ENCODE measurements at places on chromosomes 2 and 18.

- no peak for DNase-seq
These were observed 13.4 kb upstream of the HOXD1 start for GRCh38 chr2:176174824-176175708.

DNA sequence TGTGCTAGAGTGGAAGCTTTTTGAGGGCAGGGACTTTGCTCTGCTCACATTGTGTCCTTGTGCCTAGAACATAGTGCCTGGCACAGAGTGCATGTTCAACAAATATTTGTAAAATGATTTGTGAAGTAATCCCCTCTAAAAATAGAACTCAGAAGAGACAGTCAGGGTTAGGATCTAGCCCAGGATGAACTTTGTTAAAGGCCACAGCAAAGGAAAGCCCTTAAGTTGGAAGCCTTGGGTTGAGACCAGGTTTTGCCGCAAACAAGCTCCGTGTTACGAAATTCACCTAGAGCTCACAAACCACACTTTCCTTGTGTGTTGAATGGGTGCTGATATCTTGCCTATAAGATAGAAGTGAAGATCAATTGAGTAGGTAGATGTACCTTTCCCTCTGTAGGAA lies 84.2 kb downstream of the SETBP1 start:
- no peak for DNase-seq

DNA sequence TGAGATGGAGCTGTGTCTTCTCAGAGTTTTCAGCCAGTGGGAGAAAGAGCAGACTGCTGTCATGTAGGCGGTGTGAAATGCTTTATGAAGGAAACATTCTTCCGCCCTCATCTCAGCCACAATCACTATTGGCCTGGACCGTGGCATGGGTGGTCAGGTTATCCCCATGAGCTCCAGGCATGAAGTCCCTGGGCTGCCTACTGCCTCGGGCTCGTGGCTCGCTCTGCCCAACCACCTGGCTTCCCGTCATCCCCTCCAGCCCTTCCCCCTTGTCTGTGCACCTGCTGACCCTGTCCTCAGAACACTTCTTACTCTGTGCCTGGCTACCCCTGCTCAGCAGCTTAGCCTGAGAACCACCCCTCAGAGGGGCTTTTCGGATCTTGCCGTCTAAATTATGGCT lies 15.5 kb downstream of the COLEC11 start:
- DNase-seq, result no peak

DNA sequence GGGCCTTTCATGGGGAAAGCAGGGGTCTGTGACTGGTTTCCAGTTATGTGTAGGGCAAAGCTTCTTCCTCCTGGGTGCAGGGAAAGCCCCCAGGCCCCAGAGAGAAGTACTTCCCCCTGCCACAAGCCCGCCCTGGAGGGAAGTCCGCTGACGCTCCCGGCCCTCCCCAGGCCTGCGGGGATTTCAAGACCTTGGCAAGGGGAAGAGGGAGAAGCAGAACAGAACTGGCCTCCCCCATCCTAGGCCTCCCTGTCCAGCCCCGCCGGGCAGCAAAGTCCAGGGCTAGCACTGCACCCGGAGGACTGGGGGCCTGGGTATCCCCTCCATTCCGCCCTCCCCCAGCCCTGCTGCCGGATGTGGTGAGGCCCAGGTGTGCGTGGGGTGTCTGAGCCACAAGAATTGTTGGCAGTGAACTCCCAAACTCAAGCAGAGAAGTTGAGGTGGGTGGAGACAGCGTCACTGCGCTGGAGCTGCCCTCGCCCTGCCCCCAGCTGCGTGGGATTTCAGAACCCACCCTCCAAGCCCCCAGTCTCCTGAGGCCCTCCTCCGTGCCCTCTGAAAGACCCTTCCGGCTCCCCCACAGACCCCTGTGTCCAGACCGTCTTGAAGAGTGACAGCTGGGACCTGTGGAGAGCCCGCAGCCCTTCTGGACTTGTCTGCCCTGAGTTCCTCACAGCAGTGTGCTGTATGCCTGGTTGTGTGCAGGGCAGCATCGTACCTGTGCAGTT lies 1.1 kb upstream of the DUSP2 start:
- DNase-seq, result peak; percentile 86

GRCh38 chr2:12604341-12604740 lies 112.4 kb upstream of the TRIB2 start:
- DNase-seq, result no peak

DNA sequence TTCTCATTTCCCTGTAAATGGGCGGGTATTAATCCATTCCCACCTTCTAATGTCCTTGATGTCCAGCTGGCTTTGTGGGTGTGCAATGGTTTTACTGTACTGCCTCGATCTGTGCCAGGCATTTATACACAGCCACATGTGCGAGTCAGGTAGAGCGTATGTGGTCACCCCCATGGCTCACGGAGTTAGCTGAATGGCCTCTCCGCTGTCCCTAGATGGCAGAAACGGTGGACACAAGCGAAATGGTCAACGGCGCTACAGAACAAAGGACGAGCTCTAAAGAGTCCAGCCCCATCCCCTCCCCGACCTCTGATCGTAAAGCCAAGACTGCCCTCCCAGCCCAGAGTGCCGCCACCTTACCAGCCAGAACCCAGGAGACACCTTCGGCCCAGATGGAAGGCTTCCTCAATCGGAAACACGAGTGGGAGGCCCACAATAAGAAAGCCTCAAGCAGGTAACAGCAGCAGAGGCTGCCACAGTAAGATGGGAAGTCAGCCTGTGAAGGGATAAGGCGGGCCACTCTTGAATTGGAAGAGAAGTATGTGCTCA lies 59.1 kb upstream of the EML6 start:
- DNase-seq, result no peak

DNA sequence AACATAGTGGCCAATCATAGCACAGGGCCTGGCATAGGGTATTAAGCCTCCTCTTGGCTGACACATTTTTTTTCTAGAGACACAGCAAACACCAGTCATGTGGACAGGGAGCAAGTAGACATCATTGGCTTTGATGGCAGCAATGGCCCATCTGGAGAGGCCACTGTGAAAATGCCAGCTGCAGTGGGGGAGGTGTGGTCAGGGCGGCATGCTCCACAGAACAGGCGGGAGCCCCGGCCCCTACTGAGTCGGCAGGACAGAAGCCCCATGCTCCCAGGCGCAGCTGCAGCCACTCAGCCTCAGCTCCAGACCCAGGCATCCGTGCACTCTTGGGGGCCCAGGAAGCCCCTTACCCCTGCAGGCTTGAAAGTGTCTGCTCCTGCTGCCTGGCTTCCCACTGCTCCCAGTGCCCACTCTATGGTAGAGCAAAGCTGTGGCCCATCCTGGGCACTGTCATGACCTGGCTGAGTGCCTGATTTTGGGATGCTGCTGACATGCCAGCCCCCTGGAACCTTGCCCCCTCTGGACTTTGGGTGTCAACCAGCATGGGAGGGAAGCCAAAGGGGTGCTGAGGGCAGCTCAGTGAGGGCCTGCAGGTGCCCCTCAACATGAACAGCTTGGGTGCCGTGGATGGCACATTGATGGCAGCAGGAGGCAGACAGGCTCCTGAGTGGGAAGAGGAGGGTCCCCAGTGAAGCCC lies 23.3 kb upstream of the UBE2F start:
- DNase-seq, result no peak

DNA sequence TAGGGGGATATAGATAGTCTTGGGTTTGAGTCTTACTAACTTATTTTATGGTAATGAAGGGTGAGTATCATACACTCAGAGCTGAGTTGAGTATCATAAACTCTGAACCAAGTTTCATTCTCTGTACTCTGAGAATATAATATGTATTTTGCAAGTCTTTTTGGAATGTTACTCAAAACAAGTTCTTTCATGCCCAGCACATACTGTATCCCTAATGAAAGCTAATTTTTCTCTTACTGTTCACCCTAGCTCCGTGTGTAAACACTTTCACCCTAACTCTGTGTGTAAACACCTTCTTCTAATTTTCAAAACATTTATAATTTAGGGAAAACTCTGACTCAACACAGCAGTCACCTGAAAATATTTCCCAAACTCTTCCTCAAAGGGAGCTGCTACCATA lies 29.7 kb upstream of the CHST9 start:
- no peak for DNase-seq

DNA sequence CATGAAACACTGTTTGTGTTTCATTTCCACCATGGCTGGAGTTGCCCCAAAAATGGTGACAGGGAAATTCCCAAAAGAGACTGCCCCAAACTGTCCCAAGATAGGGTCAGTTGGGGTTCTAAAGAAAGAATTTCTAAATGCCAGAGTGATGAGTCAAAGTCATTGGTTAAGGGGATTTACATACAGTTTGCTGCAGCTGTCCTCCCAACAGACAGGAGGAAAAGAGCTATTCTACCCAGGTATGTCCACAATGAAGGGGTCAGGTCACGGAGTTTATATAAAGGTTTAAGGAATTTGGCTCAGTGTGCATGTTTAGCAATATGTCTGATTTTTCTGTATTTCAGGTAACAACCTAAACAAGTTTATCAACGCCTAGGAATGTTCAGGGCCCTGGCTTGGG lies 344.1 kb downstream of the TDRD15 start:
- no peak for DNase-seq

GRCh38 chr2:85577386-85578242 lies at the start of gene VAMP8:
Gene VAMP8, plus strand, starts transcription at chr2:85577586. Its CDS starts 61 bp downstream, at chr2:85577647.
- peak; percentile 41 for DNase-seq

GRCh38 chr2:218317303-218317630 lies 25.0 kb upstream of the TMBIM1 start:
- no peak for DNase-seq

GRCh38 chr2:150472511-150472899 lies 15.0 kb downstream of the RND3 start:
- no peak for DNase-seq

DNA sequence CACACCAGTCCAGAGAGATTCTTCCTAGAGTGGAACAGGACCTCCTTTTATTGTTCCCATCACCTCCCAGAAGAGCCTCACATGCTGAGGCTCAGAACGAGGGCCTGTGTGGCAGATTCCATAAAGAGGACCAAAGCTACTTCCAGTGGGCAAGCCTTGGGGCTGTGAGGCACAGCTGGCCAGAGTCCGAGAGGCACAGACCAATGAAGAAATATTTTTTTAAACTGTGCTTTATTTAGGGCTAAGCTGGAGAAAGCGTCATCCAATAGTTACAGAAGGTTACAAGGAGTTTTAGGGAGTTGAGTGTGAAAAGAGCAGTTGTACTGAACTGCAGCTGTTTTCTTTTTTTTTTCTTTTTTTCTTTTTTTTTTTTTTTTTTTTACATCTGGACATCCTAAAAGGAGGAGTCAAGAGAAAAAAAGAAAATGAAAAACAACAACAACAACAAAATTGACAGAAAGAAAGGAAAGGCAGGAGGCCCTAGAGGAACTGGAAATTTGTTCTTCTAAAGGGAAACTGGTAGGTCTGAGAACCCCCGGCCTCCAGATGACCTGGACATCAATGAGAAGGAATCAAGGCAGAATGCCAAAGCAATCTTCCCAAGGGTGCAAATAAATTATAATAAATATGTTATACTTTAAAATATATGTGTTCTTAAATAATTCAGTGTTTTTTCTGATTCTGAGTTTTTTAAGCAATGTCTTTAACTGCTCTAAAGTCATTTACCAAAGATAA lies 322.6 kb downstream of the CELF4 start:
- no peak for DNase-seq

DNA sequence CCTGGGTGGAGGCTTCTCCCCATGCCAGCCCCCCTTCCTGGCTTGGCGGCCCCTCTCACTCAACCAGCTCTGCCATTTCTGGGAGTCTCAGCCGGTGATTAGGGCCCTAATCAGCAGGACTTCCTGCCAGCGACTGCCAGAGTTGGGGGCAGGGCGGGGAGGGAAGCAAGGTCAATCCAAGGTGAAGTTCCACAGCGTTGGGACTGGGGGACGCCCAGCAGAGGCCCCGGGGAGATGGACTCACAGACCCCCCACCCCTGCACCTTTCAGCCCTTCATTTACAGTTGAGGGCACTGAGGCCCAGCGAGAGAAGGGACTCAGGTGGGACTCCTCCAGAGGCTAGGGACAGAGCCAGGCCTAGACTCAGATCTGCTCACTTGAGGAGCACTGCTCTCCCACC lies 65.3 kb downstream of the TNS1 start:
- no peak for DNase-seq

GRCh38 chr2:143397884-143398614 lies 268.8 kb downstream of the ARHGAP15 start:
- DNase-seq, result no peak

- no peak for DNase-seq
These were observed 18.8 kb upstream of the ENOSF1 start for GRCh38 chr18:731185-731584.

DNA sequence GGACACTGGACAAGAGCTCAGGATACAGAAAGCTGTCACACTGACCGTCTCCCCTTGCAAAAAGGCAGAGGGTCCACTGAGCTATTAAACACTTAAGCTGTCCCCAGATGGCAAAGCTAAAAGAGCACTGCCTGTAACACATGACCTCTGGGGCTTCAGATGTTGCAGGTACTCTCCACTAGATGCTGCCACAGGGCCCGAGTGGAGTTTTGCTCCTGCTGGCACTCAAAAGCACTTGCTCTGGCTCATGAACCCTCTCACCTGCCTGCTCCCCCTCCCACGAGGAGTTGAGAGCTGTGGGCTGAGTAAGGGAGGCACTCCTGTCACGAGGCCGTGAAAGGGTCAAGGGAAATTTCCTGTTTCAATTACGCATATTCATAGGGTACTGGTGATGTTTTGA lies 227.9 kb downstream of the PRKCE start:
- no peak for DNase-seq

GRCh38 chr2:607709-608108 lies 69.5 kb downstream of the TMEM18 start:
- no peak for DNase-seq

- DNase-seq, result no peak
These were observed 219.0 kb downstream of the MYO3B start for GRCh38 chr2:170396799-170397459.

DNA sequence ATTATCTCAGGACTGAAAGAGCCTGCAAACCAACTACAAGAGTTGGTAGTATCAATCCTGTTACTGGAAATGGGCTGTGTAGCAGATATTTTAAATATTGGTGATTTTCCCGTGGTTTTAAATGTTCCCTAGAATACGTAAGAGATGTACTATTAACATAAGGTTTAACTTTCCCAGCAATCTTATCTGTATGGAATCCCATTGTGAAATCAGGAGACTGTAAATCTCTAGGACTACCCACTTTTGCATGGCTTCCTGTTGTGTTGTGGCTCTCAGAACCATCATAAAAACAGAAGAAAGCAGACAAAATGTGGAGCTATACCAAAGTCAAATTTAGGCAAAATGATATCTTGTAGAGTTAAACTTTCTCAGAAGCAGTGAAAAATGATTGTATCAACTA lies 641.5 kb upstream of the SETBP1 start:
- DNase-seq, result no peak

DNA sequence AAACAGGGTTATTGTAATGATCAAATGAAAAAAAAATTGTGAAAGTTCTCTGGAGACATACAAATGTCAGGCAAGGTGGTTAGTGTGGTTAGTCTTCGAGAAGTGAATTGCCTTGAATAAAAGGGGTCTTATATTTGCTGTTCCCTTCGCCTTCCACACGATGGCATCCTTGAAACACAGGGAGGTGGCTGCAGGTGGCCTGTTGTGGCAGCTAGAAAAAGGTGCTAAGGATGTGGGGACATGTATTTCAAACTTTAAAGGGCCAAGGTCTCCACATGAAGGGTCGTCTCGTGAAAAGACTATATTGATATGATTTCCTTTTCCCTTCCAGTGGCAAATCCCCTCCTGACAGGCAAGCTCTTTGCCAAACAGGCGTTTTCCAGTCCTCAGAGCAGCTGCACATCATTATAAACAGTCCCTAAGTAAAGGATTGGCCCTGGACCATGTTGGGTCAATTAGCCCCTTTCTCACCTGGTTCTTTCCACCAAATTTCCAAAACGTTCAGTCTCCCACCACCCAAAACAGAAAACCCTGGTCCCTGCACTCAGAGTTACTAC lies 68.5 kb downstream of the COPS8 start:
- peak; percentile 42 for DNase-seq

- no peak for DNase-seq
These were observed 283.7 kb upstream of the MMADHC start for GRCh38 chr2:149871091-149871885.

- no peak for DNase-seq
These were observed 1.8 kb downstream of the PRKCE start for GRCh38 chr2:45653122-45653913.
